Stimulated activated effector memory CD8-positive, alpha-beta T cell treated with anti-CD3 and anti-CD28 coated beads, Interleukin-12 subunit alpha, Interleukin-12 subunit beta, amount 100 ng/mL, for 72 hours (primary cell): ENCODE measurements at places on chromosomes 13 and 19.

DNA sequence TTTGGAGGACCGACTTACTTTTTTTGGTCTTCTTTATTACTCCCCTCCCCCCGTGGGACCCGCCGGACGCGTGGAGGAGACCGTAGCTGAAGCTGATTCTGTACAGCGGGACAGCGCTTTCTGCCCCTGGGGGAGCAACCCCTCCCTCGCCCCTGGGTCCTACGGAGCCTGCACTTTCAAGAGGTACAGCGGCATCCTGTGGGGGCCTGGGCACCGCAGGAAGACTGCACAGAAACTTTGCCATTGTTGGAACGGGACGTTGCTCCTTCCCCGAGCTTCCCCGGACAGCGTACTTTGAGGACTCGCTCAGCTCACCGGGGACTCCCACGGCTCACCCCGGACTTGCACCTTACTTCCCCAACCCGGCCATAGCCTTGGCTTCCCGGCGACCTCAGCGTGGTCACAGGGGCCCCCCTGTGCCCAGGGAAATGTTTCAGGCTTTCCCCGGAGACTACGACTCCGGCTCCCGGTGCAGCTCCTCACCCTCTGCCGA is 409 bp downstream of the FOSB start:
- peak; percentile 83 for DNase-seq

- DNase-seq: no peak
Observed at GRCh38 chr19:35155441-35155840, 906 bp downstream of the FXYD5 start.

- DNase-seq: peak; percentile 96
Observed at GRCh38 chr19:18290302-18291018, 9.0 kb upstream of the JUND start.

DNA sequence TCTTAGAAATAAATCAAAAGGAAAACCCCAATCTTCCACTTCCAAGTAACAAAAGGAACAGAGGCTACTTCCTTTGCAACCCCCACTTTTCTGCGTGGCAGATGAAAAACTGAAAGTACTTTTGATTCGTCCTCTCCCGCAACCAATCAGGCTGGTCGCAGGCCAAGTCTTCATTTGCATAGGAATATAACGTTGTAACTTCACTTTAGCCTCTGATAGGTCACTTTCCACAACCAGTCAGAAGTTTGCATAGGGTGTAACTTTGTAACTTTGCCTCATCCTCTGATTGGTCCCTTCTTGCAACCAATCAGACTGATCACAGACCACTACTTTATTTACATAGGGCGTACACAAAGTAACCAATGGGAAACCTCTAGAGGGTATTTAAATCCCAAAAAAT is 37.2 kb downstream of the TGDS start:
- no peak for DNase-seq

DNA sequence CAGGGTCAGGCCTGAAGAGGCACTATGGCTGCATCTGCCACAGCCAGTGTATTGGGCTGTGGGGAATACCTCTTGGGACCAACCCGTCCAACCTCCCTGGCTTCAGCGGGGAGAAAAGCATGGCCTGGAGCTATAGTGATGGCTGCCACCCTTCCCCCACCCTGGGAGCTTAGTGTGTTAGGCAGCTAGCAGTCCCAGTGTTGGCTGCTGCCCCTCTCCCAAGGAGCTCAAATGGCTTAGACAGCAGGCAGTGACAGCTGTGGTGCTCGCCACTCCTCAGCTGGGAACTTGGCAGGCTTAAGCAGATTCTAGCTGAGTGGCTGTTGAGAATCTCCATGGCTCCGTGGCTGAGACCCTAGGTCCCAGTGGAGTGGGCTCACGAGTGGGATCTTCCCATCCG is 19.7 kb downstream of the ACOD1 start:
- no peak for DNase-seq

GRCh38 chr19:56066152-56067023 is 54.7 kb downstream of the ZNF787 start:
- peak; percentile 52 for DNase-seq

DNA sequence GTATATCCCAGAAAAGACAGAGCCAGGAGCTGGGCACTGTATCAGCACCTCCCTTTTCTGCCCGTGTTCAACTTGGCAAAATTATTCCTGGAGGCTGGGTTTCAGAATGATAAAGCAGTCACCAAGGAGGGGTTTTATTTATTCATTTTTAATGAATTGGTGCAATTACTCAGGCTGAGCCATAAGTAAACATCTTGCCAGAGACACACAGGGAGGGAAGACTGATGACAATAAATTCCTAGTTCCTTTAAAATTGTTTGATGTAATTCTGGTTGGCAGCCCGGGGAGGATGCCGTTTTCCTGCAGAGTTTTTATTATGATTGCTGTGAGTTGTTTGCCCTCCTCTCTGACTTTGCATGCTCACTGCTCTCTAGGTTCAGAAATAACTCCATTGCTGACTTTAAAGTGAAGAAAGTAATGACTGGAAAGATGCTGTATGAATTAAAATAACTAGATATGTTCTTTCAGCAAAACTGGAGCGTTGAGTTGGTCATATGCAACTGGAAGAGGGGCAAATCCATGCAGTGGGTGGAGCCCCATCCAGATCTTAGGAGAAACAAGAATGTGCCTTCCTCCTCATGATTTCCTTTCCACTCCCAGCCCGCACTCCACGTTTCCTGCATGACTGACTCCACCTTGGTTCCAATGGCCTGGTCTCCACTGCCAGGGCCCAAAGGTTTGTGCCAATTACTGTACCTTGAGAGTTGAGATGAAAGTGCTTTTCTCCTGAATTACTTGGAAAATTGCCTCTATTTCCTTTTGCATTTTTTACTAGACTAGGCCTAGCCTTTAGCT is 182.1 kb downstream of the RFC3 start:
- no peak for DNase-seq

DNA sequence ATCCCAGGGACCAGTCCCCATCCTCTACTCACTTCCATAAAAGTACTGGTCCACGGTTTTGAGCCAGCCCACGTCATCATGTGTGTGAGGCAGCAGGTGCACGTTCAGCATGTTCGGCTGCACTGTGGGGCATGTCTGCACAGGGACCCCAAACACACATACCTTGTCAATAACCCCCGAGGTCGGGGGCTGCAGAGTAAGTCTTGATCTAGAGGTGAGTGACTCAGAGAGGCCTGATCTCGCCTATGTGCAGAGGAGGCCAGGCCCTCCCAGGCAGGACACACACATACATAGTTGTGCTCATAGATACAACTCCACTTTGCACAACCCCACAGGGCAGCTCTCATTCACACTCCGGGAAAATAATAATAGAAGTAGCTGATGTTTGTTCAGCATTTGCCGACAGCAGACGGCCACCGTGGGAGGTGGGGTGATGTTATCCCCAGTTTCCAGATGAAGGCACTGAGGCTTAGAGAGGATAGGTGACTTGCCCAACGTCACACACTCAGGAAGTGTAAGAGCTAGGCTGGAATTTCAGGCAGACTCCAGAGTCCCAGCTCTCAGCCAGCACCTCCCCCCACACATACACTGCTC is 774 bp downstream of the MAN2B1 start:
- peak; percentile 31 for DNase-seq

DNA sequence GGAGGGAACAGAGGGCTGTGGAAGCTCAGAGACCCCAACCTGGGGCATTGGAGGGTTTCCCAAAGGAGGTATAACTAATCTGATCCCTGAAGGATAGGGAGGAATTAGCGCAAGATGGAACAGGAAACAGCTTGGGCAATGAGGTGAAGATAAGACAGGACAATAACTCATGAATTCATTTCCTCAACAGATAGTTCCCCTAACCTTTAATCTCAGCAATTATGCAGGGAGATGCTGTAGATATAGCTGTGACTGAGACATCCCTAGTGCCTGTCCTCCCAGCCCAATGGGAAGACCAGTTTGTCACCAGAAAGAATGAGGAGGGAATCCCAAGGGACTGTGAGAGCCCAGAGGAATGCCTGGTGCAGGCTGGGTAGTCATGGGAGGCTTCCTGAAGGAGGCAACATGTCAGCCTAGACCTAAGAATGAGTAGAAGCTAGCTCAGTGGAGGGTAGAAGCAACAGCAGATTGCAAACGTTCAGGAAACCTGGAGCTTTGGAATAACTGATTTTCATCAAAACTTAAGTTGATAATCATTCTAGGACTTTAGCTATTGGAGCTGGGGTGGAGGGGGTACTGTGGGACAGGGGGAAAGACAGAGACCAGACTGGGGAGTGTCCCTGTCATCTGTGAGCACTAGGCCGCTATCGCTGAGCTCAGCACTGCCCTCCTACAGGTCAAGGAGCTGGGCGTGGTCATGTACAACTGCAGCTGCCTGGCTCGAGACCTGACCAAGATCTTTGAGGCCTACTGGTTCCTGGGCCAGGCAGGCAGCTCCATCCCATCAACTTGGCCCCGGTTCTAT is 18.8 kb downstream of the HIPK4 start:
- DNase-seq: no peak

DNA sequence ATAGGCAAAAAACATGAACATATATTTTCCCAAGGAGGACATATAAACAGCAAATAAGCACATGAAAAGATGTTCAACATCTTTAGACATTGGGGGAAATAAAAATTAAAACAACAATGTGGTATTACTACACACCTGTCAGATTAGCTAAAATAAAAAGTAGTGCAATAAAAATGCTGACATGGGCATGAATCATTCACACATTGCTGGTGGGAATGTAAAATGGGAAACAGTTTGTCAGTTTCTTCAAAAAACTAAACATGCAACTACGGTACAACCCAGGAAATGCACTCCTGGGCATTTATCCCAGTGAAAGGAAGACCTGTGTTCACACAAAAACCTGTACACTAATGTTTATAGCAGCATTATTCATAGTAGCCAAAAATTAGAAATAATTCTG is 5.3 kb upstream of the SUCLA2 start:
- DNase-seq: no peak

DNA sequence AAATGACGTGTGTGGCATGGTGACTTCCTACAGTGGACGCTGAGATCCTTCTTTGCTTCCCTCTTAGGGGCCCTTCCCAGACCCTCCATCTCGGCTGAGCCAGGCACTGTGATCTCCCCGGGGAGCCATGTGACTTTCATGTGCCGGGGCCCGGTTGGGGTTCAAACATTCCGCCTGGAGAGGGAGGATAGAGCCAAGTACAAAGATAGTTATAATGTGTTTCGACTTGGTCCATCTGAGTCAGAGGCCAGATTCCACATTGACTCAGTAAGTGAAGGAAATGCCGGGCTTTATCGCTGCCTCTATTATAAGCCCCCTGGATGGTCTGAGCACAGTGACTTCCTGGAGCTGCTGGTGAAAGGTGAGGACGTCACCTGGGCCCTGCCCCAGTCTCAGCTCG is 5.2 kb downstream of the LAIR2 start:
- DNase-seq: no peak

- DNase-seq: no peak
Observed at GRCh38 chr13:113063091-113063491, 42.5 kb upstream of the F7 start.

DNA sequence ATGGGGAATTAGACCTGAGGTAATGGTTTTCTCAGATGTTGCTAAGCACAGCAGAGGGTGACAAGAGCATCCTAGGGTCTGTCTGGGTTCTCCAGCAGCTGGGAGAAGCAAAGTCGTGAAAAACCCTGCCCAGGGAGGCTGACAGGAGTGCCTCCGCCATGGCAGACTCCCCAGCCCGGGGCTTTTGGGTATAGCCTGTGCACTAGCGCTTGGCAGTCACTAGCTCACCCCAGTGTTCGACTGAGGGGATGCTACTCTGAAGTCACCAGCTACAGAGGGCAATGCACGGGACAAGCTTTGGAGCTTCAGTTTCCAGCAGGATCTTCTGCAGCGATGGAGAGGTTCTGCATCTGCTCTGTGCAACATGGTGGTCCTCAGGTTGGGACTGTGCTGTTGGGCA is 87.5 kb downstream of the ING1 start:
- no peak for DNase-seq

DNA sequence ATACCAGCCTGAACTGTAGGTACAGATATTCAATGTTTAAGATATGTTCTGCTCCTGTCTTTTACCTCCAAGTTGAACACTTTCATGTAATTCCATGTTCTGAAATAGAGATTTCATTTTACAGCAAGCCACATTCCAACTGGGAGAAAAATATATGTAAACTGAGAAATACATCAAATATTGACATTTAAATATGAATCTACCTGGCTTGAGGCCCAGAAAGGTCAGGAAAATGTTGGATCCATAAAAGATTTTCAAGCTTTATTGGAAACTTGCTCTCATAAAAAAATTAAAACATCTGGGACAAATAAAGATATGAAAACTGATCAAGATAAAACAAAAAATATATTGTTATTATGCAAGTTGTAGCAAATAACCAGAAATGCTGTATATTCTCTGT is 1078.7 kb upstream of the ATXN8OS start:
- no peak for DNase-seq

GRCh38 chr13:44618326-44618725 is 42.2 kb upstream of the TSC22D1 start:
- DNase-seq: no peak

GRCh38 chr13:84377106-84377505 is 494.8 kb upstream of the SLITRK1 start:
- DNase-seq: no peak

- DNase-seq: no peak
Observed at GRCh38 chr13:19861762-19862161, 1.7 kb downstream of the ZMYM5 start.

DNA sequence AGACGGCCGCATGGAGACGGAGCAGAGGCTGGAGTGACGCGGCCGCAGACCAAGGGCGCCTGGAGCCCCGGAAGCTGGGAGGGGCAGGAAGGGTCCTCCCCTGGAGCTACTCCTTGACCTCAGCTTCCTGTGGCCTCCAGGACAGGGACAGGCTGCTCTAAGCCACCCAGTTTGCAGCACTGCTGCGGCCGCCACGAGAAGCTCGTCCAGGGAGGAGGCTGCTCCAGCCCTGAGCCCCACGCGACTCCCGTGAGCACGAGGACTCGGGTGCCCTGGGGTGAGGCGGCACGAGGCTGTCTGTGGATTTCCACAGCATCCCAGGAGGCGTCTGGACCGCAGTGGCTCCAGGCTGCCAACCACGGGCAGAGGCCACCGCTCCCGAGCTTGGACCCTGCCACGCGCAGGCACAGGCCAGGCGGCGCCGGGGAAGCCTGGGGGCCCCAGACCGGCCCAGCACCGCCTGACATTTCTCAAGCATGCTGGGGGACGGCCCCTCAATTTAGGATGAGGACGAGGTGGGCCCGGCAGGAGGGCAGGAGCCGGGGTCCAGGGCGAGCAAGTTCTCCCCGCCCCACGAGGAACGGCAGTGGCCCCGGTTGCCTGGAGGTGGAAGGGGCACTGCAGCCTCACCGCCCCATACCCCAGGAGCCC is 10.7 kb downstream of the SBNO2 start:
- no peak for DNase-seq

DNA sequence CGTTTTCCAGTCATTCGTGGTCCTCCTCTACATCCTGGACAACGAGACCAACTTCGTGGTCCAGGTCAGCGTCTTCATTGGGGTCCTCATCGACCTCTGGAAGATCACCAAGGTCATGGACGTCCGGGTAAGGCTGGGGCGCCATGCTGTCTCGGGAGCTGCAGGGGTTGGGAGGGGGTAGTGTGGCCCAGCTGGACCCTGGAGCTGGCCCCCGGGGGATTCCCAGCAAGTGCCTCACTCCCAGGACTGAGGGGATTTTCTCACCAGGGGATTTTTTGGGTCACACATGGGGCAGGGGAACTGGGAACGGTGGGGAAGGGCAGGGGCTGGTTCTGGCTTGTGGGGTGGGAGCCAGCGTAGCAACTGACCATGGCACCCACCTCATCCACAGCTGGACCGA is 10.8 kb upstream of the RELB start:
- DNase-seq: no peak
